ENCODE measurements at places on chromosomes 16 and 17.

DNA sequence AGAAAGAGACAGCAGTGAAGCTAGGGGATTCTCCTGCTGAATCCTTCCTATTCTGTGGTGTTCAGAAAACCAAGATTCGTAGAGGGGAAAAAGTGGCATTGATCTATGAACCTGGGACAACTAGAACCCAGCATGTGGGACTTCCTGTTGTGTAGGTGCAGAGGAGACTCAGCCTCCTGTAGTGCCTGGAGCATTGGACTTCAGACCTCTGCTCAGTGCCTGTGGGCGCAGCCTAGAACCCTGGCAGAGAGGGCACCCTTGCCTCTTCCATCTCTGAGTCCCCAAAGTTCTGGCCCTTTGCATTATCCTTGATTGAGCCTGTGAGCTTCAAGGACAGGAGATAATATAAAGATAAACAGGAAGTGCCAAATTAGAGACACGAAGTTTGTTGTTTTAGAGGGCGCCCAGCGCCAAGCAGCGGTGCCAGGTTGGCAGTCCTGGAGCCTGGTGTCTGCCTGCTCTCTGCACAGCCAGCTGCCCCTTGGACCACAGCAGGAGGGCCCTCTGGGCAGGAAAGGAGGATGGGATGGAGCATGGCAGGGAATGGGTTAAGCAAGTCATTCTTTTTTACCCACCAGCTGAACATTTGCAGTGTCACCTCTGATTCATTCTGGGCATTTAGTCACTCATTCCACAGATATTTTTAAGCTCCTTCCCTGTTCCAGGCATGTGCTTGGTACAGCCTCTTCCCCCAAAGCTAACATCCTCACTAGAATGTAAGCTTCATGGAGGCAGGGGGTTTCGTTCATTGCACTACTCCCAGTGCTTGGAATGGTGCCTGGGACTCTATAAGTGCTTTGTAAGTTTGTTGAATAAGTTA lies 11.9 kb upstream of the SP6 start:
- peak; percentile 41 for DNase-seq

GRCh38 chr17:44887971-44888954 lies 11.0 kb downstream of the EFTUD2 start:
- DNase-seq: no peak

GRCh38 chr16:10511829-10512228 lies 68.6 kb downstream of the EMP2 start:
- no peak for DNase-seq

- no peak for DNase-seq
These were observed 200.9 kb upstream of the N4BP1 start for GRCh38 chr16:48810803-48811453.

GRCh38 chr16:52068447-52069074 lies 478.4 kb downstream of the TOX3 start:
- no peak for DNase-seq

DNA sequence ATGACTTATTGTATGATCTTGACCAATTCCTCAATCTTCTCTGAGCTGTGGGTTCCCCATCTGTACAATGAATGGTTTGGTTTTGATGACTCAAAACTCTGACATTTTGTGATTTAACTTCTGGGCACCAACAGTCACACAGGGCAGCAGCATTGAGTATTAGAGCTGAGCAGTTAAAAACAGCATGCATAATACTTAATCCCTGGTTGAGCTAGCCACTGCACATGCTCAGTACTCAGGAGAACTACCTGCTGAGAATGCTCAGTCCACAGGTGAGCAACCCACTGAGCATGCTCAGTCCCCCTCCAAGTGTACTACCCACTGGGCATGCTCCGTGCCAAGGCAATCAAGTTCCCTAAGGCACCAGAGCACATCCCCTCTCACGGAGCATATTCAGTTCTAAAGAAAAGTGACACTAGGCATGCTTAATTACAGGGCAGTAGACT lies 68.7 kb downstream of the AIPL1 start:
- DNase-seq: no peak

- DNase-seq: no peak
These were observed 280.8 kb upstream of the CCL2 start for GRCh38 chr17:33974276-33974675.

GRCh38 chr17:320809-321385 lies 31.7 kb downstream of the RPH3AL start:
- DNase-seq: no peak

GRCh38 chr17:48626245-48627117 lies at the start of gene HOXB9:
Gene HOXB9, minus strand, starts transcription at chr17:48626358. Its CDS starts 89 bp downstream, at chr17:48626269.
- no peak for DNase-seq

- DNase-seq: no peak
These were observed 17.5 kb downstream of the ALOX15B start for GRCh38 chr17:8056232-8056975.

- no peak for DNase-seq
These were observed 81.1 kb upstream of the LHX1 start for GRCh38 chr17:36856222-36856621.

DNA sequence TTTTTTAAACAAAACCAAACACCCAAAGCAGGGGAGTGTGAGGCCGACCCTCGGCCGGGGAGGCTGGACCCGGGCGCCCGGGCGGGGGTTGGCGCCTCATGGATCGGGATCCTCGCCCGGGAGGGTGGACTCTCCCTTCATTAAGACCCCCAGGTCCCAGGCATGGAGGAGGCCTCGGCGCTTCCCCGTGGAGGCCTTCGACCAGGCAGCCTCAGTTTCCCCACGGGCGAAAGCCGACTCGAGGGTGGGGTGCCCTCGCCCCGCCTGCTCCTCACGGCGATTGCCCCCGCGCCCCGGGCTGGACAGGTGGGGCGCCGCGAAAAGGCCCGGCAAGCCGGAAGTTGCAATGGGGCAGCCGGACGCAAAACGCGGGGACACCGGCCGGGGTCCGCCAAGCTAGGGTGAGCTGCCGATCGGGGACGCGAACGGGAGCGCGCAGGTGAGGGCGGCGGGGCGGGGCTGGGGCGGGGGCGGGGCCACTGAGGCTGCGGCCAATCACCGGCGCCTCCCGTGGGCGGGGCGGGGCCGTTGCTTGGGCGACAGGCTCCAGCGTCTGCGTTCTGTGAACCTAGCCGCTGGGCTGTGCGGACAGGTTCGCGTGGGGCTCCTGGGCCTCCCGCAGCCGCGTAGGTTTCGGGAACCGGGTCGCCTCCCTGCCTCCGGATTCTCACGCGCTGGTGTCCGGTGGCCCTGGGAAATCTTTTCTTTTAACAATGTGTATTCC lies 6.0 kb upstream of the ZNF205 start:
- DNase-seq: no peak

- DNase-seq: no peak
These were observed 15.7 kb downstream of the FAM117A start for GRCh38 chr17:49748223-49748622.

GRCh38 chr16:86609115-86609514 lies 30.8 kb downstream of the FOXL1 start:
- DNase-seq: peak; percentile 85
